A172 (cell line): ENCODE measurements at places on chromosomes 2 and 18. TPM values are rescaled to one million over a fixed set of nuclear protein-coding genes. Genes with fewer than 3 reads are reported as not detected.

Gene ZNF396
- 0.33 and 0.57 TPM in 2 replicates for total RNA-seq

Gene DYTN
- total RNA-seq = not detected in 2 replicates

Gene SNORC
- 0.17 and 0.86 TPM in 2 replicates for total RNA-seq

Gene FHL2
- total RNA-seq = 45.7 and 67.9 TPM in 2 replicates

Gene DOK6
- not detected in 2 replicates for total RNA-seq

Gene SERPINB4
- total RNA-seq = not detected in 2 replicates

Gene CIDEA
- not detected in 2 replicates for total RNA-seq

Gene NPAS2
- 3.7 and 5.2 TPM in 2 replicates for total RNA-seq

Gene AGFG1
- 47.0 and 69.9 TPM in 2 replicates for total RNA-seq

Gene REG3G
- total RNA-seq = not detected in 2 replicates

Gene COL5A2
- total RNA-seq = 955 and 1,017 TPM in 2 replicates

Gene DCTN1
- total RNA-seq = 105 and 123 TPM in 2 replicates

Gene KYNU
- total RNA-seq = 1.4 and 3.9 TPM in 2 replicates

Gene BMP10
- 0.46 TPM in 1 of 2 replicates, not detected in the other for total RNA-seq

Gene UGT1A3
- total RNA-seq = not detected in 2 replicates

Gene PTPRM
- 19.0 and 26.4 TPM in 2 replicates for total RNA-seq

Gene CFAP210
- not detected in 2 replicates for total RNA-seq

Gene MOB1A
- total RNA-seq = 187 and 196 TPM in 2 replicates

Gene GPAT2
- not detected in 2 replicates for total RNA-seq

Gene IL37
- not detected in 2 replicates for total RNA-seq

Gene PTPRN
- total RNA-seq = 19.3 and 31.5 TPM in 2 replicates

Gene NMUR1
- total RNA-seq = not detected in 2 replicates

Gene CCDC148
- 0.65 and 0.90 TPM in 2 replicates for total RNA-seq

Gene HOXD10
- 18.1 and 21.7 TPM in 2 replicates for total RNA-seq

Gene ASAP2
- 20.4 and 24.4 TPM in 2 replicates for total RNA-seq

Gene CYRIA
- 23.7 and 25.2 TPM in 2 replicates for total RNA-seq

Gene EGR4
- total RNA-seq = not detected in 2 replicates

Gene DHX57
- 19.7 and 25.5 TPM in 2 replicates for total RNA-seq

Gene DNER
- 59.8 and 68.3 TPM in 2 replicates for total RNA-seq

Gene FZD7
- 8.6 and 10.8 TPM in 2 replicates for total RNA-seq

Gene CFC1
- not detected in 2 replicates for total RNA-seq

Gene POTEF
- total RNA-seq = not detected in 2 replicates

Gene DNAH7
- 0.40 and 0.55 TPM in 2 replicates for total RNA-seq

Gene CCDC74A
- total RNA-seq = 92.8 and 117 TPM in 2 replicates

Gene FOXI3
- not detected in 2 replicates for total RNA-seq

Gene KLF7
- 9.1 and 13.7 TPM in 2 replicates for total RNA-seq

Gene GKN1
- total RNA-seq = not detected in 2 replicates

Gene CAPN14
- total RNA-seq = not detected in 2 replicates

Gene ALK
- total RNA-seq = 0.07 and 0.26 TPM in 2 replicates

Gene AQP4
- not detected in 2 replicates for total RNA-seq

Gene PROKR1
- total RNA-seq = not detected in 2 replicates

Gene E2F6
- total RNA-seq = 31.2 and 38.8 TPM in 2 replicates

Gene TMEM169
- total RNA-seq = 0.48 and 0.52 TPM in 2 replicates

Gene ELOA2
- total RNA-seq = not detected in 2 replicates

Gene TEX44
- not detected in 2 replicates for total RNA-seq

Gene MYO5B
- total RNA-seq = 25.8 and 29.5 TPM in 2 replicates

Gene AMER3
- total RNA-seq = not detected in 2 replicates

Gene VIL1
- not detected in 2 replicates for total RNA-seq

Gene ANKRD30B
- total RNA-seq = 26.2 and 32.3 TPM in 2 replicates

Gene PLB1
- total RNA-seq = 0.65 and 1.0 TPM in 2 replicates

Gene GATA6
- 3.9 and 4.3 TPM in 2 replicates for total RNA-seq

Gene SPATA3
- total RNA-seq = not detected in 2 replicates

Gene CRYGC
- not detected in 2 replicates for total RNA-seq

Gene MRPL33
- 228 and 237 TPM in 2 replicates for total RNA-seq

Gene APCDD1
- not detected in 2 replicates for total RNA-seq

Gene DCAF17
- total RNA-seq = 27.8 and 35.5 TPM in 2 replicates
